ENCODE measurements at places on chromosomes 2 and 18.

DNA sequence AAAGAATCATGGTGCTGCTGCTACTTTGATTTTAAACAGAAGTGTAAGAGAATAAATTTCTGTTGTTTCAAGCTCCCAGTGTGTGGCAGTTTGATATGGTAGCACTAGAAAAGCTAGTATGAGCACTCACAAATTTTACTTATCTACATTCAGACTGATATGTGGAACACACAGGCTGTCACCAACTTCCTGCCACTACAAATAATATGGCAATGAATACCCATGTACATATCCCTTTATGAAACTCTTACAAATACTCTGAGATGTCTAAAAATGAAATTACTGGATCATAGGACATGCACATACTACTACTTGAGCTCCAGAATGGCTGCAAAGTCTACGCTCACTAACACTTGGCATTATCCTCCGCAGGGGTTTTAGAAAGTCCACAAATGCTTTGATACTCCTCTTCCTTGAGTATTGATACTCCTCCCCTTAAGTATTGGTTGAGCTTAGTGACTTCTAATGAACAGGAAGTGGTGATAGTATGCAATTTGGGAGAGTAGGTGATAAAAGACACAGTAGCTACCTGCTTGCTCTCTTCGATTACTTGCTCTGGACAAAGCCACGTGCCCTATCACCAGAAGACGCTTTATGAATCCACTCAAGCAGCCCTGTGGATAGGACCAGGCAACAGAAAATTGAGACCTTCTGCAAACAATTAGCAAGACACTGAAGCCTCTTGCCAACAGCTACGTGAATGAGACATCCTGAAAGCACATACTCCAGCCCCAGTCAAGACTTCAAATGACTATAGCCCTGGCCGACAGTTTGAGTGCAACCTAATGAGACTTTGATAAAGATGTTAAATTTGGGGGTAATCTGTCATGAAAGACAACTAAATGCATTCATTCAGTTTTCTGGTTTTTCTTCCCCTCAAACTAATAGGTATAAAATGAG is 35.4 kb downstream of the FBXO11 start:
- no peak for DNase-seq

- no peak for DNase-seq
These were observed 716.4 kb downstream of the RNF144A start for GRCh38 chr2:7633566-7634153.

- no peak for DNase-seq
These were observed 44.0 kb downstream of the MYL12B start for GRCh38 chr18:3305933-3306332.

DNA sequence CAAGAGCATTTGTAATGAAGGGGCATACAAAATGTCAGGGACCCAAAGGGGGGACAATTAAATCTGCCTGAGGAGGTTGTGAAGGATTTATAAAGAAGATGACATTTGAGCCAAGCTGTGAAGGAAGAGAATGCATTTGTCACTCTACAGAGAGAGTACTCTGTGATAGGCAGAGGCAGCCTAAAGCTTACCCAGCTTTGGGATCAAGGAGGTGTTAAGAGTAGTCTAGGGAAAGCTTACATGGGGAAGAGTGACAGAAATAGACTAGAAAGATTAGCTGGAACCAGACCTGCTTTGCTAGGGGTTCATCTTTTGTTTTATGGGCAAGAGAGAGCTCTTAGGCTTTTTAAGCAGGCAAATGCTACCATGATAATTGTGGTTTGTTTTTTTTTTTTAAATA is 169.1 kb upstream of the CYP26B1 start:
- no peak for DNase-seq

DNA sequence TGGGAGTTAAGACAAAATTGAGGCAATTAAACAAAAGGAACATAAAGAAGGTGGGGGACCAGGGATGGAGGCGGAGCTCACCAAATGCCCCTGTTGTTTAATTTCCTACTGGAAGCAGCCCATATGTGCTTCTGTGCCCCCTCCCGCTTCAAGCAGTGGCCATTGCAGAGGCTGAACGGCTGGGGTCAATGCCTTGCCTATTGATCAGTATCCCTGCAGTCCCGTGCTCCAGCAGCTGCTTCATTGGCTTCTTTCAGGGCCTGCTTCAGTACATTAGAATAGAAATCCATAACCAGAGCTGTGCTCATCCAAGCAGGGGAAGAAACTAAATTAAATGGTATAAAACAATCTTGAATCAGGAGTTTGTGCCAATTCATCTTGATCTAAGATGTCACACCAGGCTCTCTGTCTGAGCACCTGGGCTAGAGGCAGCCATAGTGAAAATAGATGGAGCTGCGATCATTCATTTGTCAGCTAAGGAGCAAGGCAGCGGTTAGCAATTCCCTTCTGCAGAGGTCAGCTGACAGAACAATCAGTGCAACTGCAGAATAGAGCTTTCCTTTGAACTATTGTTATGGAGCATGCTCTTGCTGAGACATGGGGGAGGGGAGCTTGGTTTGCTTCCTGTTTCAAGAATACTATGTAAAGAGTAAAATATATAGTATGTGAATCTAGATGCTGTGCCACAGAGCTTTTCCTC is 222.4 kb downstream of the WDR7 start:
- peak; percentile 38 for DNase-seq

DNA sequence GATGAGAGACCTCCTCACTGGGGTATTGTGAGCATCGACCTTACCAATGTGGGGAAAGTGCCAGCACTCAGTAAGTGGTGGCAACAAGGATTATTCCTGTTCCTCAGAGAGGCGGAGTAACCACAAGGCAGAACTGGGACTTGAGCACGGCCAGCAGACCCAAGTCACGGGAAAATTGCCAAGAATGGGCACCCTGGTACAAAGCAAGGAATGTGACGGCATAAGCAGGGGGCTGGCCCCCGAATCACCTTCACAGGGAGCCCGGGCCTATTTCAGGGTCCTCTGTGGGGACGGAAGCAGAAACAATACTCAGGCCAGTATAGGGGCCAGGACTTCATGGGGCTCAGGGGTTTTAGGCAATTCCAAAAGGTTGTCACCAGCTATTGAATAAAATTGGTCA is 25.4 kb downstream of the CENPA start:
- DNase-seq = peak; percentile 57

- DNase-seq = no peak
These were observed 4.4 kb upstream of the KYNU start for GRCh38 chr2:142872882-142873724.

DNA sequence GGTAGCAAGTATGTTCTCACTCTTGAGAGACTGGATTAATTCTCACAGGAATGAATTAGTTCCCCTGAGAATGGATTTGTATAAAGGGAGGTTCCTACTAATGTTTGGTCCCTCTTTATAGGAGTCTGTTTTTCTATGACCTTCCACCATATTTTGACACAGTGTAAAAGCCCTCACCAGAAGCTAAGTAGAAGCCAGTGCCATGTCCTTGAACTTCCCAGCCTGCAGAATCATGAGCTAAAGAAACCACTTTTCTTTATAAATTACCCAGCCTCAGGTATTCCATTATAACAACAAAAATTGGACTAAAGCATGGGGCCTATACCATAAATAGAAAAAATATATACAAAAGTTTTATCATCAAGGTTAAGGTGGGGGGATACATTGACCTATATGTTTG is 227.9 kb upstream of the DTNA start:
- DNase-seq = no peak

GRCh38 chr2:134137182-134137611 is 116.7 kb upstream of the MGAT5 start:
- DNase-seq = no peak

DNA sequence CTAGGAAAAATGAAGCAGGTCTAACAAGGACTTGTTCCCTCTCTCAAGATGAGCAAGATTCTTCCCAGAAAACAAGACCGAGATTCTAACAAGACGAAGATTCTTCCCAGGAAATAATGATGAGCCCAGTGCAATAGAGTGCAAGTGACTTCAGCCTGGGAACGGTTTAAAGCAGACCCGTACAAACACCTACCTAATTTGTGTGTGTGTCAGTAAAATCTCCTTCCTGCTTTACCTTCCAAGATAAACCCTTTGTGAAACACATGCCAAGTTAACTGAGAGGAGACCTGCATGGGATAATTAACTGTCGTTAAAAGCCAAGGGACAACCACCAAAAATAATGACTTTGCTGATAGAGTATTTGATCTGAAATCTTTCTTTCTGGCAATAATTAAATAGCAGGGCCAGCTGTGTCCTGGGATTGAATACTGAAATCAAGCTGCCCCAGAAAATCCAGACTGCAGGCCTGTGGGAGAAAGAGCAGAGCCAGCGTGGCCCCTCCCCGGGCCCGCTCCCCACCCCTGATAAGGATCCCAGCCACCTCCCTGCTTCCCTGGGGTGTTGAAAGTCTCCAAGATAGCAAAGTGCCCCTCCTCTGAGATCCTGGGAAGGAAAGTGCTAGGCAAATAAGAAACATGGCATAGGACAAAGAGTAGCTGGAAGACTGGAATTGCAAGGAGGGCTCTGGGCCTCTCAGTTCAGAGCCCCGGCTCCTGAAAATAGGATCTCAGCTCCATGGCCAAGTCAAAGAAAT is 145.5 kb downstream of the CYP26B1 start:
- no peak for DNase-seq

- DNase-seq = no peak
These were observed 114.0 kb downstream of the GATA6 start for GRCh38 chr18:22283397-22283796.

DNA sequence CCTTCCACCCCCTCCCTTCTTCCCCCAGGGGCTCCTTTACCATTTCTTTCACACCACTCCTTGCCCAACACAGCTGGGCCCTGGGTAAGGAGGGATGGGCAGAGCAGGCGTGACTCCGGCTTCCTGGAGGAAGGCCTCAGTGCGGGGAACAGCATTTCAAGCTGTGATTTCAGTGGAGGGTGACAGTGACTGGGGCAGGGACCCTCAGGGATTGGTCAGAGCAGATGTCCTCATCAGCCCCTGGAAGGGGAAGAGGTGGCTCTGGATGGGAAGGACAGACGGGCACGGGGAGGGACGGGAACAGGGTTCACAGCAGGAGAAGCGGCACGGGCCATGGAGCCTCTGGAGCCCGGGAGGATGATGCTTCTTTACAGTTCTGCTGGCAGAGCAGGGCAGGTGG is 130.8 kb upstream of the TWIST2 start:
- DNase-seq = no peak

- DNase-seq = no peak
These were observed 13.4 kb downstream of the VPS54 start for GRCh38 chr2:64005707-64006356.

GRCh38 chr2:26721115-26722032 is 28.9 kb downstream of the KCNK3 start:
- DNase-seq = no peak

- no peak for DNase-seq
These were observed 108.3 kb downstream of the ATL2 start for GRCh38 chr2:38268691-38269327.

DNA sequence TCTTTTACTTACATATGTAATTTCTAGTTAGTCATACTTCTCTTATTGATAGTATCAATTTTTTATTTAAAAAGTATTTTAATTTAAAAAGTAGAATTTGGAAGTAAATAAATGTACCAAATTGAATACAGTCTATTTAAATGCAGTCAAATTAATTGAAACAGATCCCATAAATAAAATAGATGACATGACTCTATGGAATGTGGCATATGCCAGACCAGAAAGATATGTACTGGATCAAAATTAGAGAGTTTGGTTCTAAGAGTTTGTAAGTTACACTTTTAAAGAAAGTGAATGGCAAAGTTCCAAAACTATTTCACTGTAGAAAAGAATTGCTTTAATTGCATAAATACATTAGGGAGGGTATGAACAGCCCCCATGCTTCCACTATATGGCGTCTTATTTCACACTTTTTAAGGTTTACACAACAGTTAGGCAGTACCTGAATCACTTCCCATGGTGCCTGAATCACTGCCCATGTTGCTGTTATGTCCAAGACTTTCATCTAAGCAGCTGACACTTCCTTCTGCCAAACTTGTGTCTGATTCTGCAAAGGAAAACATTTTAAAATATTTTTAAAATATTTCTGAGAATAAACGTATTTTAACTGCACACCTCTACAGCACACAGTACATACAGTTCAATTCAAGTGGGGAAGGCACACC is 25.2 kb downstream of the IFIH1 start:
- DNase-seq = no peak

- no peak for DNase-seq
These were observed 919 bp downstream of the SF3B1 start for GRCh38 chr2:197433780-197434438.

DNA sequence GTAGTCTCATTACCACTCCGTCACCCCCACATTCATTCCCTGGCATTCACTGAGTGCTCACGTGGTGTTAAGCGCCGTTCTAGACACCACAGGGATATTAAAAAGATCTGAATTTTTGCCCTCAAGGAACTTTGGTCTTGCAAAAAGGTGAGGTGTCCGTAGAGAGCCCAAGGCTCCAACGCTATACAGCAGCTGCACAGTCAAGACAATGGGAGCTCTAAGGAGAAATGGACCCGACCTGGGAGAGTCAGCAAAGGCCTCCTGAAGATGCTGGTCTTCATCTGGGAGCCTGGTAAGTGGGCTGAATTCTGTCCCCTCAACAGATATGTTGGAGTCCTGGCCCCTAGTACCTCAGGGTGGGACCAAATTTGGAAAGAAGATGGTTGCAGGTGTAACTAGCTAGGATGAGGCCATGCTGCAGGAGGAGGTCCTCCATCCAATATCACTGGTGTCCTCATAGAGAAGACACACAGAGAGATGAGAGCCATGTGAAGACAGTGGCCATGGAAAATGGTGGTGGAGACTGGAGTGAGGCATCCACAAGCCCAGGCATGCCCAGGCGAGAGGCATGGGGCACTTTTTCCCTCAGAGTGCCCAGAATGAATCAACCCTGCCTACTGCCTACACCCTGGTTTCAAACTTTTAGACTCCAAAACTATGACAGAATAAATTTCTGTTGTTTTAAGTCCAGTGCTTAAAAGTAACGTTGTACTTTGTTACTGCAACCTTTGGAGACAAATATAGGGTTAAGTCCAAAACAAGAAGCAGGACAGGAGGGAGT is 247.3 kb downstream of the TTC32 start:
- DNase-seq = no peak

DNA sequence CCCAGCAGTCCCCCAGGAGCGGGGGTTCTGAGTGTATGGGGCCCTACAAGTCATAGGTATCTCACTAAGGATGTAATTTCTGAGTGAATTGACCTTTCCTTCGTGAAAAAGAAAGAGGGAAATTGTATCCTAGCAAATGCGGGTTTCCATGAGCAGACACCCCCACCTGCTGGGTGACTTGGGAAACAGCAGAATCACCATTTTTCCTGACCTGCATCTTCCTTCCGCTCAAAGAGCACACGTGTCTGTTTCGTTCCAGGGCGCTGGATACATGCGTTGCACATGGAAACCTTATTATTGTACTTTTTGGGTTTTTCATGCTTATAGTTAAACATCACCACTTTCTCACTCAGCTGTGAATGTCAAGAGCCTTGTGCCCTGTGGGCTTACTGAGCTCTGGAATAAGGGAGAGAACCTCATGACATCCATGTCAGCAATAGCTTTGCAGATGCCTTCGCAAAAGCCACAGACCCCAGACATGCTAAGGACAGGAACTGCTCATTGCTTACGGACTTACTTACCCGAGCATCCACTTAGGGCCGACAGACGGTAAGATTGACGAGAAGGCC is 132.8 kb downstream of the TPO start:
- DNase-seq = peak; percentile 36

Data from posterior cingulate gyrus (tissue), 11 donors.